Osteocyte (in vitro differentiated cells): ENCODE measurements at places on chromosomes 4 and X. TPM values are rescaled to one million over a fixed set of nuclear protein-coding genes. Genes with fewer than 3 reads are reported as not detected.
A peak's percentile ranks its signal among the peaks of the same experiment; 100 is the strongest.

The CXorf51A gene
- not detected in 2 replicates for total RNA-seq

The SMAD1 gene
- total RNA-seq, result 18.1 and 18.6 TPM in 2 replicates

The RAB39B gene
- total RNA-seq, result 2.6 and 3.0 TPM in 2 replicates

The RGN gene
- 0.18 TPM in 1 of 2 replicates, not detected in the other for total RNA-seq

The DUSP9 gene
- 0.91 and 1.3 TPM in 2 replicates for total RNA-seq

The APELA gene
- not detected in 2 replicates for total RNA-seq

DNA sequence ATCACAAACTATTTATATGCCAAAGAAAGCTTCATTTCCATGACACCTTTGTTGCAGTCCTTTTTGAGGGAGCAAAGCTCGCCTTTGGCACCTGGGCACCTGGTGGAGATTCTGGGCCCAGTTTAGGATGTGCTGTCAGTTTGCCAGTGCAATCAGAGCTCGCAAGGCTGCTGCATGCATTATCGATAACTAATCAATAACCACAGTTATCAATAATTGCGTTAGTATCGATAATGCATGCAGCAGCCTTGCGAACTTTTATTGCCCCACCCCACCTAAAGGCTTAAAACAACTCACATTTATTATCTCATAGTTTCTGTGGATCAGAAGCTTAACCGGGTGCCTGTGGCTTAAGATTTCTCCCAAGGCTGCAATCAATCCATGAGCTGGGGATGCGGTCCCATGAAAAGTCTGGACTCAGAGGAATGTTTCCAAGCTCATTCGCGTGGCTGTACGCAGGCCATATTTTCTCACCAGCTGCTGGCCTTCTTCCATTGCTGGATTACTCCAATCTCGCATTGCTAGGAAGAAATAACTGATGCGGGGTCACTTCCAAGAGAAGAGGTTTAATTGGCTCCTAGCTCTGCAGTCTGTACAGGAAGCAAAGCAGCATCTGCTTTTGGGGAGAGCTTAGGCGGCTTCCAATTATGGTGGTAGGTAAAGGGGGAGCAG, 6.2 kb upstream of the AFAP1 start:
- H3K4me1 ChIP-seq, result peaks cover 6% of the 10 kb centered on the region
- peaks cover 8% of the 10 kb centered on the region for H3K27me3 ChIP-seq
- no peak overlapping the region for H3K4me3 ChIP-seq
- DNase-seq, result no peak
- H3K27ac ChIP-seq, result no peak overlapping the region

- DNase-seq, result no peak
- no peaks in the 10 kb centered on the region for H3K36me3 ChIP-seq
- no peak overlapping the region for H3K27ac ChIP-seq
- no peak overlapping the region for H3K4me3 ChIP-seq
These were observed 247.2 kb upstream of the EPHA5 start for GRCh38 chr4:65917486-65917885.

GRCh38 chrX:119151051-119151380, 23.4 kb upstream of the KIAA1210 start:
- H3K4me1 ChIP-seq, result no peaks in the 10 kb centered on the region
- peaks cover 2% of the 10 kb centered on the region for H3K27me3 ChIP-seq
- DNase-seq, result no peak
- no peak overlapping the region for H3K27ac ChIP-seq
- H3K36me3 ChIP-seq, result no peaks in the 10 kb centered on the region

DNA sequence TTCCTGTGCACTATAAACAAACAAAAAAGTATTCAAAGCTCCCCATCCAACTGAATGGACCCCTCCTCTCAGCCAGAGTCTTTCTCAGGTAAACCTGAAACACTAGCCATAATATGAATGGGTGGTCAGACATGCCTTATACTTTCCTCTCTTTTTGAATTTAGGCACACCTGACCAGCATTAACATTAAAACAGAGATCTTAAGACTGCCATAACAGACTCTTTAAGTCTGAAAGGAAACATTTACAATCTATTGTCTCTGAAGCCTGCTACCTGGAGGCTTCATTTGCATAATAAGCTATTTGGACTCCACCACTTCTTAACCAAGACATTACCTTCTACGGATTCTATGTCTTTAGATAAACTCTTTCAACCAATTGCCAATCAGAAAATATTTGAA, 56.9 kb upstream of the SPIN4 start:
- H3K4me3 ChIP-seq, result no peak overlapping the region
- DNase-seq, result no peak
- no peak overlapping the region for H3K27ac ChIP-seq
- H3K36me3 ChIP-seq, result no peaks in the 10 kb centered on the region
- no peaks in the 10 kb centered on the region for H3K27me3 ChIP-seq
- H3K4me1 ChIP-seq, result no peaks in the 10 kb centered on the region

GRCh38 chr4:161629694-161630441, 533.9 kb downstream of the FSTL5 start:
- H3K4me1 ChIP-seq, result no peaks in the 10 kb centered on the region
- DNase-seq, result no peak
- H3K4me3 ChIP-seq, result no peak overlapping the region
- H3K27me3 ChIP-seq, result peaks cover 9% of the 10 kb centered on the region
- no peaks in the 10 kb centered on the region for H3K36me3 ChIP-seq

DNA sequence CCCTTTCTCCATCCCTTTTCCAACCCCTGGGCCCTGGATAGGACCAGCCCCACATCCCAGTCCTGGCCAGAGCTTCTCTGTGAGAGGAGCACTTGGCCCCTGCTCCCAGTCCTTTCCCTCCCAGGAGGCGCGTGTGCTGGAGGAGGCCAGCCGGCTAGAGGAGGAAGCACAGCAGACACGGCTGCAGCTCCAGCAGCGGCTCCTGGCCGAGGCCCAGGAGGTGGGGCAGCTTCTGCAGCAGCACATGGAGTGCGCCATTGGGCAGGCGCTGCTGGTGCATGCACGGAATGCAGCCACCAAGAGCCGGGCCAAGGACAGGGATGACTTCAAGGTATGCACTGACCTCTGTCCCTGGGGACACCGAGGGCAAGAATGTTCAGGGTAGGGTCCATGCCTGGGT, 87.5 kb downstream of the EVC start:
- H3K27ac ChIP-seq, result peak overlapping the region; percentile 7
- no peak for DNase-seq
- H3K4me1 ChIP-seq, result no peaks in the 10 kb centered on the region
- no peak overlapping the region for H3K4me3 ChIP-seq
- no peaks in the 10 kb centered on the region for H3K27me3 ChIP-seq

DNA sequence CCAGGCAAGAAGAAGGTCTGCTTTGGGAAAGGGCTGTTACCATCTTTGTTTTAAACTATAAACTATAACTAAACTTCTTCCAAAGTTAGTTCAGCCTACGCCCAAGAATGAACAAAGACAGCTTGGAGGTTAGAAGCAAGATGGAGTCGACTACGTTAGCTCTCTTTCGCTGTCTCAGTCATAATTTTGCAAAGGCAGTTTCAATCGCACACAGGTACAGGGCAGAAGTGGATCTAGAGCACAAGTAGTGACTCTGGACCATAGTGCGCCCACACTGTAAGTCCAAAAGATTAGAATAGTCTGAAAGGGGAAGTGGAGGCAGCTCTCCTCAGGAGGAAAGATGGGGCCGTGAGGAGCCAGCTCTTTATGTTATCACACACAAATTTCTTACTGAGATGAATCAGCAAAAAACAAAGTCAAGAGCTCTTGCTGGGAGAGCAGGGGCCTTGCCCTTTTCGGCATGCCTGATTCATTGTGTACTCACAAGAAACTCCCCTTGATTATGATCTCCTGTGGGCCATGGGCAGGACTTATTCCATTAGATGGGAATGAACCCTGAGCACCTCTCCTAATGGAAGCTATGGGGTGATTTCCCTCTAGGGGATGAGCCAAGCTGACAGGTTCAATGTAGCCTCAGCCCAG, 58.6 kb downstream of the FUNDC1 start:
- no peak overlapping the region for H3K27ac ChIP-seq
- no peaks in the 10 kb centered on the region for H3K36me3 ChIP-seq
- no peaks in the 10 kb centered on the region for H3K4me1 ChIP-seq
- H3K27me3 ChIP-seq, result no peaks in the 10 kb centered on the region
- DNase-seq, result no peak
- no peak overlapping the region for H3K4me3 ChIP-seq

DNA sequence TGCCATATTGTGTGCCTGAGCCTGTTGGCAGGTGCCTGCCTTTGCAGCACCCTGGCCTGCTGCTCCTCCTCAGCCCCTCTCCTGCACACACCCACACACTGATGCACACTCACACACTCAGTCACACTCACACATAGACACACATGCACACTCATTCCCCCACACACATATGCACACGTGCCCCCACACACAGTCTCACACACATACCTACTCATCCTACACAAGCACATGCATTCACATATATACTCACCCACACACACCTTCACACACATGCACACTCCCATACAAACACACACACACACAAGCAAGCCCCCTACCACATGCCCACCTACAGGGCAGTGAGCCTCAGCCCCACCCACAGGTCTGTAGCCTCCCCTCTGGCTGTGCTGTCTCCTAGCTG, 245.0 kb downstream of the EVC2 start:
- no peaks in the 10 kb centered on the region for H3K27me3 ChIP-seq
- H3K36me3 ChIP-seq, result peaks cover 22% of the 10 kb centered on the region
- no peak overlapping the region for H3K27ac ChIP-seq
- no peak overlapping the region for H3K4me3 ChIP-seq
- no peaks in the 10 kb centered on the region for H3K4me1 ChIP-seq

DNA sequence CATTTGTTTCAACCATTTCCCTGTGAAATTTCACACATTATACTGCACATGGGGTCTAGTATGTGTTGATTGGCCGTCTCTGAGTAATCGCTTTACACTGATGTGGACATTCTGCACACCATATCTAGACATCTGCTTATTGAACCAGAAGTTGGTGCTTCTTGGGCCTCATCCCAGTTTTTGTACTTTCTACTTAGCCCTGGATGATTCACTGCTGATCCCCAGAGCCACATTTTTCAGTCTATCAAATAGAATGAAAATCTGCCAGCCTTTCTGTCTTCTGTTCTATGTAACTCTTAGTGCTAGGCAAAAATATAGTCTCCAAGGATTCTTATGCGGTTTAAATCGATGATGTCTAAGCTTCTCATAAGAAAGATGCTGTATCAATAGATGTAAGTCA, 40.5 kb upstream of the RELL1 start:
- H3K4me1 ChIP-seq, result peaks cover 2% of the 10 kb centered on the region
- no peak for DNase-seq
- no peak overlapping the region for H3K27ac ChIP-seq
- no peaks in the 10 kb centered on the region for H3K36me3 ChIP-seq
- H3K4me3 ChIP-seq, result no peak overlapping the region
- H3K27me3 ChIP-seq, result no peaks in the 10 kb centered on the region

- no peak overlapping the region for H3K27ac ChIP-seq
- peaks cover 23% of the 10 kb centered on the region for H3K27me3 ChIP-seq
- no peak for DNase-seq
- H3K4me3 ChIP-seq, result no peak overlapping the region
- peaks cover 2% of the 10 kb centered on the region for H3K36me3 ChIP-seq
These were observed 14.8 kb downstream of the CXCL3 start for GRCh38 chr4:74023709-74024108.

DNA sequence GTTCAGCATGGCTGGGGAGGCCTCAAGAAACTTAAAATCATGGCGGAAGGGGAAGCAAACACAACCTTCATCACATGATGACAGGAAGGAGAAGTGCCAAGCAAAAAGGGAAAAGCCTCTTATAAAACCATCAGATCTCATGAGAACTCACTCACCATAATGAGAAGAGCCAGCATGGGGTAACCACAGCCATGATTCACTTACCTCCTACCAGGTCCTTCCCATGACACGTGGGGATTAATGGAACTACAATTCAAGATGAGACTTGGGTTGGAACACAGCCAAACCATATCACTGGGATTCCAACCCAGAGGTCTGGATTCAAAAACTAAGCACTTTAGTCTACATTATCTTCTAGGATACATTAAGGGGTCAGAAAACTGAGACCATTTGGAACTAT, 609.6 kb upstream of the SPANXN1 start:
- no peaks in the 10 kb centered on the region for H3K4me1 ChIP-seq
- no peak overlapping the region for H3K27ac ChIP-seq
- DNase-seq, result no peak
- no peak overlapping the region for H3K4me3 ChIP-seq

DNA sequence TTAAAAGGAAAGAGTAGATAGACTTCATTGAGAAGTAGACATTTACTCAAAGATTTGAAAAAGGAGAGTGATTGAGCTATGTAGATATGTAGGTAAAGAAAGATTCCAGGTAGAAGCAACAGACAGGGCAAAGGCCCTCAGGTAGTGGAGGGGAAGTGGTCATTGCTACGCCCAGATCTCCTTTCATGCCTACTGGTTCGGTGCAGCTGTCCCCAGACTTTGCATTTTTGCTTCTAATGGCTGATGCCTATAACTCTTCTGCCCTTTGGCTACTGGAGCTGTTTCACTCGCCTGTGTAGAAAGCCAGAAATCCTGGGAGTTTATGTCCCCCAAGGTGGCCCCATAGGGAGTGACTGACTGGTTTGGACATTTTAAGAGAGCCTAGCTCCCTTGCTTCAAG, 16.9 kb upstream of the ARMCX2 start:
- H3K27me3 ChIP-seq, result no peaks in the 10 kb centered on the region
- H3K36me3 ChIP-seq, result no peaks in the 10 kb centered on the region
- no peak overlapping the region for H3K4me3 ChIP-seq
- DNase-seq, result no peak

- no peak within 1 kb of the TSS for H3K27ac ChIP-seq
- H3K4me3 ChIP-seq, result peak within 1 kb of the TSS; percentile 80
- DNase-seq, result peak; percentile 83
These were observed at the start of gene TRPC3 for GRCh38 chr4:121951521-121952110. TSS of gene TRPC3 (minus strand) at chr4:121952060. CDS start at chr4:121951680, 380 bp downstream.

DNA sequence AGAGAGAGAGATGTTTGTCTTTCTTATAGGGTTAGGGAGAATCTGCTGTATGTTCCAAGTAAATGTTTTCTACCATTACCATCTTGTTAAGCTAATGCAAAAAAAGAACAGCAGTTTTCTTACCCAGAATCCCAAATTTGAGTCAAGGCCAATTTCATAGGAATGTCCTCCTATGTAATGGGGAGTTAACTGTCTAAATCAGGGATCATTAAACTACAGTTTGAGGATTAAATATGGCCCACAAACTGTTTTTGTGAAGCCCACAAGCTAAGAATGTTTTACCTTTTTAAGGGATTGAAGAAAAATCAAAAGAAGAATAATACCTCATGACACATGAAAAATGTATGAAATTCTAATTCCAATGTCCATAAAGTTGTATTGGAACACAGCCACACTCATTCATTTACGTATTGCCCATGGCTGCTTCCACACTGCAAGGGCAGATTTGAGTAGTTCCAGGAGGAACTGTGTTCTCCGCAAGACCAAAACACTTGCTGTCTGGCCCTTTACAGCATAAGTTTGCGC, 113.2 kb upstream of the SPRY1 start:
- H3K4me1 ChIP-seq, result peaks cover 57% of the 10 kb centered on the region
- H3K36me3 ChIP-seq, result peaks cover 7% of the 10 kb centered on the region
- no peak overlapping the region for H3K4me3 ChIP-seq
- no peaks in the 10 kb centered on the region for H3K27me3 ChIP-seq
- no peak for DNase-seq

DNA sequence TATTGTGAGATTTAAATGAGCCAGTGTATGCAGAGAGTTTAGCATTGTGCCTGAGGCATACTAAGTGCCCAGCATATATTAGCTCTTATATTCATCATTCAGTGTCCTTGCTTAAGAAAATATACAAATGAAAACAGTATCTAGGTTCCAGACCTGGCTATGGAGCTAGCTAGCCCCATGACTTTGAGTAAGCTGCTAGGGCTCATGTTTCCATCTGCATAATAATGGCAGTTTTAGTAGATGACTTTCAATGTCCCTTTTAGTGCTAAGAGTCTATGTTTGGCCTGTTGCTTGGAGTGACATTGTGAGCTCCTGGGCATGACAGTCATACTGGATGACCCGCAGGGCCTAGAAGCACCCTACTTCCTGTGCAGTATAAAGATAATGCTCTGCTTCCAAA, 435.3 kb downstream of the ZIC3 start:
- no peaks in the 10 kb centered on the region for H3K4me1 ChIP-seq
- H3K36me3 ChIP-seq, result no peaks in the 10 kb centered on the region
- no peak overlapping the region for H3K27ac ChIP-seq
- H3K27me3 ChIP-seq, result no peaks in the 10 kb centered on the region
- H3K4me3 ChIP-seq, result no peak overlapping the region
- no peak for DNase-seq
